ENCODE measurements at places on chromosomes 12 and 14.

DNA sequence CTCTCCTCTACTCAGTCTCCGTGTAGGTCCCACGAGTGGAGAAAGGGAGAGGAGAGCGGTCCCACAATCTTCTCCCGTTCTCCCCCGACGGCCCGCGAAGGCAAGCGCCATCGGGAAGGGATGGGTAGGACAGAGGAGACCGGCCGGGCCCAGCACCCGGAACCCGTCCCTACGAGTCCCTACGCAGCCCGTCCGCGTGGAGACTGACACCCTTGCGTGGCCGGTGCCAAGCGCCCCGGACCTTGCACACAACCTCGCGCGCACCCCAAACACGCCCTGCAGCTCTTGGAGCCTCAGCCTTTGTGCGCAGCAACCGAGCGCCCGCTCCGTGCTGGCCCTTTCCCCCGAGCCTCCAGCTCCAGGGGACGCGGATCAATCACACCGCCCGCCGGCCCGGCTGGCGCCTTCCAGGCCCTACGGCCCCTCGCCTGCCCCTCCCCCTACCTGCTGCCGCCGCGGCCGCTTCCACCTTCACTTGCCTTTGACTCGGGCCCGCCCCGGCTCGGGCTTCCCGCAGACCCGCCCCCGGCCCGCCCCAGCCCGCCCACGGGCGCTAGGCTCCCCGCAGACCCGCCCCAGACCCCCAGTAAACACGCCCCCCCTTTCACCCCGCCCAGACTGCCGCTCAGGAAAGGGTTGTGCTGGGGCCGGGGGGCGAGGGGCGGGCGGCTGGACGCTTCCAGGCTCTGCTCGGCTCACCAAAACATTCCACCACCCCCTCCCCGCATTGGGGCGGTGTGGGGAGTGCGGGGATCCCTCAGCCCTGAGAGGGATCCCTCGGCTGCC, at the start of gene NDRG2:
TSS of gene NDRG2 (minus strand) at position 477 of the 786 bp plus-strand sequence. CDS start 1,746 bp downstream, outside the sequence.
- peak; percentile 73 for DNase-seq

- no peak for DNase-seq
Measured at GRCh38 chr14:95697764-95698163, 11.5 kb downstream of the TCL1B start.

DNA sequence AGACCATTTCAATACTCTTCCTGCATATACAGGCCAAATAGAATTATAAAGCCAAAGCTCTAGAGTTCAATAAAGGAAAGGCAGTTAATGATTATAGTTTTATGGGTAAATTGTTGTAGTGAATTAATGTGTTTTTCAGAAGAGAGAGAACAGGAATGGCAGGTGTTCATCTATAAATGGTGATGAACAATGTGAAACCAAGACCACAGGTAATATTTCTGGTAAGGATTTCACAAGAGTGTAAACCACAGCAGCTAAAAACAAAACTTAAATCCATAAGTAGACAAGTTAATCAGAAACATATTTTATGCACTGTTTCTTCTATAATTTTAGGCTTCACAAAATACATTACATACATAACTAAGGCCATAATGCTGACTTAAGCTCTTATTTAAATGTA, 204.4 kb downstream of the SYT1 start:
- DNase-seq = no peak

DNA sequence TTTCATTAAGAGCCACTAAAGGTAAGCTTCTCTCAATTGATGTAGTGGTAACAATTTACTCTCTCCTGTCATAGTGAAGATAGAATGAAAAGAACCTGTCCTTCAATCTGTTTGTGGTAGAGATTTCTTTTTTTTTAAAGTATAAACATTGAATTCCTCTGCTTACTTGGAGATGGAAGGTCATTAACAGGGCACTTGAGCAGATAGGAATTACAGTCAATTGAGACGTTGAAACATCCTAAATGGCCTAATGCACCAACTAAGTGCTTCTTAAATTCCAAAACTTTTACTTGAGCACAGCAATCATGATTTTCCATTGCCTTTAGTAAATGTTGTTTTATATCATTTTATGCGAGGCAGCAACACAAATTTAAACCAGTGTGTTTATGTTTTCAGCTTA, 241.4 kb downstream of the FOXG1 start:
- no peak for DNase-seq

- no peak for DNase-seq
Measured at GRCh38 chr14:24911324-24912109, 138.4 kb downstream of the STXBP6 start.

All from natural killer cell treated with Interleukin-12 subunit alpha and Interleukin-12 subunit beta and Interleukin-15 and Interleukin-18, amount 100 ng/mL, for 72 hours (primary cell).